ENCODE measurements at places on chromosomes 1 and 21. TPM values are rescaled to one million over a fixed set of nuclear protein-coding genes. Genes with fewer than 3 reads are reported as not detected.

DNA sequence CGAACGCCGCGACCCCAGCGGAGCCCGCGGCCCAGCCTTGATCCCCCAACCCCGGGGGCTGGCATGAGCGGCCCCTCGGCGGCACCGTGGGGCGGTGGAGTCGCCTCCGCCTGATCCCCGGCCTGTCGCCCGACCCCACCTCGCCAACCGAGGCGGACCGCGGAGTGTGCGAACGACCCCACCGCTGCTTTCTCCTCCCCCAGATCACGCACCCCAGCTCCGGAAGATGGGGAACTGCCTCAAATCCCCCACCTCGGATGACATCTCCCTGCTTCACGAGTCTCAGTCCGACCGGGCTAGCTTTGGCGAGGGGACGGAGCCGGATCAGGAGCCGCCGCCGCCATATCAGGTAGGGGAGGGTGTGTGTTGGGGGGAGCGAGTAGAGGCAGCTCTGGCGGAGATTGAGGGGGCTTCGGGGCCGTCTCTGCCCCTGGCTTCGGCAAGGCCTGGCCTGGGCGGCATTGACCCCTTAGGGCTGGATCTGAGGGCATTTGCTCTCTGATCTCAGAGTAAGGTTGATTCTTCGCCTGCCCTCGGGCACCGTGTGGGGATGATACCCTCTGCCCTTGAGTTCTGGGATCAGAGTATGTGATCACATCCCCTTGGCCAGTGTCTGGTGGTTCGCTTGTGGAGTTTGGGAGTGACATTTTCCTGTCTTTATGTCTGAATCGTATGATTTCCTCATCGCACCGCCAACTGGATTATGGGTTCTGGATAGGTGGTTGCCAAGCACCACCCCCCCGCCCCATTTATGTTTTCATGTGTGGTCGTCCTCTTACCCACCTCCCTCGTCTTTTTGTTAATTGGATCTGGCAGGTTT lies 668 bp downstream of the RNF11 start:
- peak; percentile 81 for DNase-seq

DNA sequence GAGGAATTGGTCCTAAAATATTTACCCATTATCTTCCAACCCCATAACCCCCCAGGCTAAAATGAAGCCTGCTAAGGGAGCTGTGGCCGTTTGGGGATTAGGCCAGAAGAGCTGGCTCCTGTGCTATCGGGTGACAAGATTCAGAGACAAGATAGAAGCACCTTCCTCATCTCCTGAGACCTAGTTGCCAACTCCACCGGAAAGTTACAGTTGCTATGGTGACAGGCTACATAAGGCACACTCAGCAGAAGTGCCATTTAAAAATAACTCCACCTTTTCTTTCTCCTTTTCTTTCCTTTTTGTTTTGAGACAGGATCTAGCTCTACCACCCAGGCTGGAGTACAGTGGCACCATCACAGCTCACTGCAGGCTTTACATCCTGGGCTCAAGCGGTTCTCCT lies 43.6 kb upstream of the ROR1 start:
- DNase-seq: no peak

Gene VSIG8
- polyA plus RNA-seq: not detected

Gene ARHGEF19
- 3.3 TPM for polyA plus RNA-seq

- DNase-seq: no peak
These were observed 400.7 kb upstream of the DAB1 start for GRCh38 chr1:57824535-57824934.

GRCh38 chr1:58596631-58597052 lies 19.6 kb upstream of the TACSTD2 start:
- no peak for DNase-seq

- no peak for DNase-seq
These were observed 31.5 kb upstream of the TNR start for GRCh38 chr1:175774921-175775320.

DNA sequence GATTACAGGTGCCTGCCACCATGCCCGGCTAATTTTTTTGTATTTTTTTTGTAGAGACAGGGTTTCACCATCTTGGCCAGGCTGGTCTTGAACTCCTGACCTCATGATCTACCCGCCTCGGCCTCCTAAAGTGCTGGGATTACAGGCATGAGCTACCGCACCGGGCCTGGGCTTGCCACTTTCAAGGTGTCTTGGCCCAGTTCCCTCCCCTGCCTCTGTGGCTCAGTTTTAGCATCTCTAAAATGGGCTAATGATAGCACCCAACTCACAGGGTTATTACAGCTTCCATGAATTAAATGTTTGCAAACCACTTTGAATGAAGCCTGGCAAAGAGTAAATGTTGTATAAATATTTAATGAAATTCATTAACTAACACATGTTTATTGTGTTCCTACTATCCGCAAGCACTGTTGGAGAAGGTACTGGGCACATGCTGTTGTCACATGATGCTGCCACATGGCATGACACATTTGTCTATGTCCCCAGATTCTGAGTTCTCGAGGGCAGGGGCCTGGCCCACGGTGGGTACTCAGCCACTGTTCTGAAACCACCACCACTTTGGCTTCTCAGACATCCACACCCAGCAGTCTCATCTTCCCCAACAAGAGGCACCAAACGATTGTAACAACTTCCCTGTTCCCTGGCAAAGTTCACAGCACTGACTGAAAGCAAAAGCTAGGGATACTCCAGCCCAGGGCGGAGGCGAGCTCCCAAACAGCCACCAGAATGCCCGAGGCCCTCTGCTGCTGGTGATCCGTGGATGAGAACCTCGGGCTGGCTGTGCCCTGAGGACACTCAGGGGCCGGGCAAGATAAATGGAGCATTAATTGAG lies 9.7 kb downstream of the IFFO2 start:
- no peak for DNase-seq

DNA sequence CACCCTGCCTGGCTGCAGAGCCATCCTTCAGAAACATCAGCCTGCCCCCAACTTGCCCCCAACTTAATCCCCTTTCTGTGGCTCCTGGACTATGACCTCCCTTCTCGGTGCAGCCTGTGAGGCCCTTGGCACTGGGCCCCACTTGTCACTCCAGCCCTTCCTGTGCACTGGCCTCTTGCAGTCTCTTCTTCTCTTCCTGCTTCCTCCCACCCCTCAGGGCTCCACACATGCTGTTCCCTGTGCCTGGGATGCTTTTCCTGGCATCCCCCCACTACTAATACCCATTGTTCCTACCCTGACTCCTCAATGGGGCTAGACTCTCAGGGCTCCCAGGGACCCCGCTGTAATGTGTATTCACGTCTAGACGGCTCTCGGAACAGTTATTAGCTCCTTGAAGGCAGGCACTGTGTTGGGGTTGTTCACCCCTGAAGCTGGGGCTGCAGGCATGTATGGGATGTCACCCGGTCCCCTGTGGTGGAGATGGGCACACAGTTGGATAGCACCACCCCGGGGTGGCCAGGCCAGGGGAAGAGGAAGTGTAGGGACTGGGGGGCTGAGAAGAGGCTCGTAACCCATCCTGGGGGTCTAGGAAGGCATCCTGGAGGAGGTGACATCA lies 4.5 kb downstream of the LDLRAD1 start:
- DNase-seq: peak; percentile 49

Gene CRYAA
- polyA plus RNA-seq: not detected

Measured in aorta (tissue), 5 donors.